ENCODE measurements at places on chromosomes 12 and 14.

DNA sequence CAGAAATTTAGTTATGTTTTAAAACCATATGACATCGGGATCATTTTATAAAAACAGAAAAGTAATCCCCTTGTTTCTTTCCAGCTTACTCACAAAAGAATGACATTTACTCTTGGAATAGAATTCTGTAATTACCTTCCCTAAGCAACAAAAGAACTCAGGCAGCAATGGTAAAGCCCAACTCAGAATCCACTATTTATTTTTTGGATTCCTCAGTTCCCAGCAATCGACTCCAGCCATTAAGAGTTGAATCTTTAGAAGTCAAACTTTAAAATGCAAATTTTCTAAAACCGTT, 65.9 kb downstream of the FOXN3 start:
- DNase-seq: no peak

DNA sequence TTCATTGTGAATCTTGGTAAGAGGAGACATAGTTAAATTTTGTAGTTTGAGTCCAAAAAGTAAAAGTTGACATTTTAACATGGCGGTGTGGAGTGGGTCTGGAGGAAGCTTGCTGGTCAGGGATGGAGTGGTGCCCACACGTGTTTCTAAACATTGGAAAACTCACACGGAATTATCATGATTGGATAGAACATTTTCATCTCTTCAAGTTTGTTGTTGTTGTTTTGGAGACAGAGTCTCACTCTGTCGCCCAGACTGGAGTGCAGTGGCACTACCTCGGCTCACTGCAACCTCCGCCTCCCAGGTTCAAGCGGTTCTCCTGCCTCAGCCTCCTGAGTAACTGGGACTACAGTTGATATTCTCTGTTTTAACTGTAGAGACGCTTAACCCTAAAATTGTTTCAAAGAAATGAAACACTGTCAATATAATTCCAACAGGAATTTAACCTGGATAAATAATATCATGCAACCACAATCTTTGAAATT, 502 bp upstream of the MBIP start:
- no peak for DNase-seq

DNA sequence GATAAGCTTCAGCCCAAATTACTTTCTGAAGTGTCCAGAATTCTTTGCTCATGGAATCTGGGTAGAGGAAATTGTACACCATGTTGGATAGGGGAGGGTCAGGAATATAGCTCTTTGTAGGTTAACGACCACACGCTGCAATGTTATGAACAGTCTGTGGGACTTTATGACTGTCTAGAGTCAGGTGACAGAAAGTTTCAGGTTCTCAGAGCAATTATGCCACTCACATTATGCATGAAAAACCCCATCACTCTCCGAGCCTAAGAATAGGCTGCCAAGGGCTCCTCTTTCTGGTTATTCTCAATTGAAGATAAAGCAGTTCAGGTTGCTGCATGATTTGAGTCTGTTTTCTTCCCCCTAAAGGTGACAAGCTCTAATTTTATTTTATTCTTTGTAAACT, 430.9 kb downstream of the ATP23 start:
- DNase-seq: no peak

DNA sequence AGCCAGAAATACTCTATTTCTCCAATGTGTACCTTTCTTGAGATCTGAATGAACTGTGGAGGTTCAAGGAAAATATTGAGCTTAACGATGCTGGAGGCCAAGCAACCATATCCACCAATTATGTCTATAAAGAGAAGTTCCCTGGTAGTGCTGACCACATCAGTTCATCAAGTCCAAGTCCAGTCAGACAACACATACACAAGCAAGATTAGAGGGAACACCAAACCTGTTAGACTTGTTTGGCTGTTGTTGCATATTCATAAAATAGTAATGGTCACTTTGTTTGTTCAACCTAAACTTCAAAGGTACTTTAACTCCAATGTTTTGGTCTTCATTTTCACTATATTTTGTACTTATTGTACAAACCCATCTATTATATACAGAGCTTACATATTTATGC, 81.6 kb downstream of the LMO3 start:
- no peak for DNase-seq

- DNase-seq: no peak
Measured at GRCh38 chr12:87152075-87152474, 877.1 kb downstream of the C12orf50 start.

DNA sequence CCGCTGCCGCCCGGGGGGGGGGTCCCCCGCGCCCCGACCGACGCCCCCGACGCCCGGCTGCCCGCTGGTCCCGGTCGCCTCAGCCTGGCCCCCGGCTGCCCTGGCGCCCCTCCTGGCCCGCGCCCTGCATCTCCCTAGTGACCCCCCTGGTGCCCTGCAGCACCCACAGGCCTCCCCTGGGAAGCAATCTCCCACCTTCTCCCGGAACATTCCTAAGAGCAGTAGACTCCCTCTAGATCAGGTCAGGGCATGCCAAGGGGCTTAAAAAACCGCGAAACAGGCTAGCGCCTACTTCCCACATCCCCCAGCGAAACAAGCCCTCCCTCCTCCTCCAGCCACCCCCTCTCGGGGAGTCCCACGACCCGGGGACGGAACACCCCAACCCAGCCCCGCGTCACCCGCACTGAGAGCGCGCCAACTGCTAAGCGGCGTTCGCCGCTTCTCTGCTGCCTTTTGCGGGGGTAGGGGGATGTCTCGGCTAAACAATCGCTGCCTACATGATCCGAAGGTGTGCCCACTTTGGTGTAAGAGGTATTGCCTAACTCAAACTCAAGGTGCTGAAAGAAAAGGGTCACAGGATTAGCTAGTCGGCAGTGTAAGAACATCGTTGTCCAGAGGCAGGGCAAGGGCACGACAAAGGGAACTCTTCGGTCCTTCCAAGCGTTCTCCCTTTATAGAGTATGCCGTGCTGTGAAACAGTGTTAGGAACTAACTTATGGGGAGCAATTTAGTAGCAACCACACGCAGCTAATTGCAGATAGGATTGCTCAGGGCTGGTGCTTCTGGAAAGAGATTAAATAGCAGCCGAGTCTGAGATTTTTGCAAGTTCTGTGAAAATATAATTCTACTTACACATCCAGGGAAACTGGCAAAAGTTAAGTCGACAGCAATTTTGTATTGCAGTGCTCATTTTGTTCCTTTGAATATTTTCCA, 619 bp upstream of the NTN4 start:
- no peak for DNase-seq

DNA sequence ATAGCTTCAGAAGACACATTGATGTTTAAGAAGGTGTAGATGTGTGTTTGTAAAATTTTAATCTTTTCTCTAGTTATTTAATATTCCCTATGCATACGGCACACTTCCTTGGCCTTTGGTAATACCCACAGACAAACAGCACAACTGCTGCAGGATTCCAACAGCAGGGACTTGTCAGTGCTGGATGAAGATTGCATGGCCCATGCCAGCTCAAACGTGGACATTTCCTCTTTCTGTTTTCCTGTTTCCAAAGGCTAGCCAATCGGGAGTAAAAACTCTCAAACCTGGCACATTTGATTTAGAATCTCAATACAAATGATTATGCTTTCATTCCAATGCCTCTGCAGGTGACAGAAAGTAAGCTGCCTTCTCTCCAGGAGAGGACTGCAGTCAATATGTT, 22.5 kb upstream of the PDE3A start:
- no peak for DNase-seq

- DNase-seq: no peak
Measured at GRCh38 chr12:19398376-19399363, 40.6 kb upstream of the AEBP2 start.

DNA sequence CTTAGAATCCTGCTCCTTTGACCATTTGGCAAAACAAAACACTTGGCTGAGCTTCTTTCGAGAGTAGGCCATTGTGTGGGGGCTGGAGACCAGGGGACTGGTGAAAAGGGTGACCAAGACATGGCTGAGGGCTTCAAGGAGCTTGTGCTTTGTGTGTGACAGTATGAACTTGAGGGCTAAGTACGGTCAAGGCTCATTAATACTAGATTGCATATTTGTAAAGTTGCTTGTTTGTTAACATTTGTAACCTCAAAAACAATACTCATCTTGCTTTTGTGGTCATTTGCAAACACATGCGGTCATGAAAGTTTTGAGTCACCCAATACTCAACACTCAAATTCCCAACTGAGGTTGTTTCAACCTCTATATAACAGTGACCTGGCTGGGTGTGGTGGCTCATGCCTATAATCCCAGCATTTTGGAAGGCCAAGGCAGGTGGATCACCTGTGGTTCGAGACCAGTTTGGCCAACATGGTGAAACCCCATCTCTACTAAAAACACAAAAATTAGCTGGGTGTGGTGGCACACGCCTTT, 42.5 kb downstream of the ZFYVE26 start:
- no peak for DNase-seq

DNA sequence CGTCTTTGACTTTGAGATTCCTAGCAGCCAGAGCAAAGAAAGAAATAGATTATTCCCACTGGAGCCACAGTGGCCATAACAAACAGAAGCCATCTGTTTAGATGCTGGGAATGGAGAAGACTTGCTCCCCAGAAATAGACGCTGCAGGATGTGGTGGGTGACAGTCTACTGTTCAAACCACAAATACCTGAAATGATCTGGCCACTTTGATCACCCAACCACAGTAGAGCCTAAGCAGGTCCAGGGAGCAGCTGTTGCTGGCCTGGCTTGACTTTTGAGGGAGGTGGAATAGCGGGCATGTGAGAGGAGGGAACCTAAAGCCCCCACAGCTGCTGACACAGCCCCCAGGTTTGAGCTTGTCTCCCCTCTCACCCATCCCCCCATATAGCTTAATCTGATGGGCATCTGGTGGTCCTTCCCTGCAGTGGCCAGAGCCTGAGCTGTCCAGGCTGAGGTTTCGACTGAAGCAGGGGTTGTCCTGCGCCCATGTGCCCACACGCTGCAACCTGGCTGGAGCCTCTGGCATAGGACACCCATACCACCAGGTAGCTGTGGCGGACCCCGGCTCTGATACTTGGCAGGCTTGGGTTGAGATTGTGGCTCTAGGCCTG, 38.7 kb downstream of the SH2B3 start:
- no peak for DNase-seq

DNA sequence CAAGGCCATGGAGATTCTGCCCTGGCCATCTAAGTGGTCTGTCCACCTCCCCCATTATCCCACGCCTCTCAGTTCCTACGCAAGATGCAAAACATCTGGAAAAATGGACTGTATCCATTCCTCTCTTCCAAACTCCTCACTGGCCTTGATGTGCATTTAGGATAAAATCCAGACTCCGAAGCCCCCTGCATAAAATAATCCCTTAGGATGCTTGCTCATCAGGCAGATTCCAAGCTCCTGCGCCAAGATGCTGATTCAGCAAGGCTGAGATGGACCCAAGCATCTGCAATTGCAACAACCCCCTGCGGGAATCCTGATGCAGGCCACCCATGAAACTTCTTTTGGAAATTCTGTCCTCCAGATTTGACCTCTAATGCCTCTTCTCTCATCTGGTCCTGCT, 81.6 kb downstream of the SPRING1 start:
- DNase-seq: no peak

GRCh38 chr14:88611878-88612277, 49.0 kb downstream of the ZC3H14 start:
- no peak for DNase-seq

- no peak for DNase-seq
Measured at GRCh38 chr14:50524731-50525515, 7.4 kb downstream of the MAP4K5 start.

- no peak for DNase-seq
Measured at GRCh38 chr12:213527-213932, 427 bp downstream of the SLC6A12 start.

GRCh38 chr14:51880835-51881580, 20.6 kb downstream of the GNG2 start:
- DNase-seq: no peak

- no peak for DNase-seq
Measured at GRCh38 chr12:55017416-55017925, 2.3 kb upstream of the NEUROD4 start.

GRCh38 chr12:93319523-93320050, 58.1 kb upstream of the NUDT4 start:
- DNase-seq: no peak

DNA sequence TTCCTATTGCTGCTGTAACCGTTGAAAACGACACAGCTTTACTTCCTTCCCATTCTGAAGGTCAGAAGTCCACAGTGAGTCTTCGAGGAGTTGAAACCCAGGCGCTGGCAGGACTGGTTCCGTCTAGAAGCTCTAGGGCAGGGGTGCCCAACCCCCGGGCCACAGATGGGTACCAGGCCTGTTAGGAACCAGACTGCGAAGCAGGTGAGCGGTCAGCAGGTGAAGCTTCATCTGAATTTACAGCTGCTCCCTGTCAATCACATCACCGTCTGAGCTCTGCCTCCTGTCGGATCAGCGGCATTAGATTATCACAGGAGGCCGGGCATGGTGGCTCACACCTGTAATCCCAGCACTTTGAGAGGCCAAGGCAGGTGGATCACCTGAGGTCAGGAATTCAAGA, 12.6 kb upstream of the SFSWAP start:
- DNase-seq: no peak

GRCh38 chr12:30757316-30757715, 2.6 kb upstream of the CAPRIN2 start:
- no peak for DNase-seq

GRCh38 chr14:95065411-95065810, 91.9 kb downstream of the DICER1 start:
- no peak for DNase-seq

DNA sequence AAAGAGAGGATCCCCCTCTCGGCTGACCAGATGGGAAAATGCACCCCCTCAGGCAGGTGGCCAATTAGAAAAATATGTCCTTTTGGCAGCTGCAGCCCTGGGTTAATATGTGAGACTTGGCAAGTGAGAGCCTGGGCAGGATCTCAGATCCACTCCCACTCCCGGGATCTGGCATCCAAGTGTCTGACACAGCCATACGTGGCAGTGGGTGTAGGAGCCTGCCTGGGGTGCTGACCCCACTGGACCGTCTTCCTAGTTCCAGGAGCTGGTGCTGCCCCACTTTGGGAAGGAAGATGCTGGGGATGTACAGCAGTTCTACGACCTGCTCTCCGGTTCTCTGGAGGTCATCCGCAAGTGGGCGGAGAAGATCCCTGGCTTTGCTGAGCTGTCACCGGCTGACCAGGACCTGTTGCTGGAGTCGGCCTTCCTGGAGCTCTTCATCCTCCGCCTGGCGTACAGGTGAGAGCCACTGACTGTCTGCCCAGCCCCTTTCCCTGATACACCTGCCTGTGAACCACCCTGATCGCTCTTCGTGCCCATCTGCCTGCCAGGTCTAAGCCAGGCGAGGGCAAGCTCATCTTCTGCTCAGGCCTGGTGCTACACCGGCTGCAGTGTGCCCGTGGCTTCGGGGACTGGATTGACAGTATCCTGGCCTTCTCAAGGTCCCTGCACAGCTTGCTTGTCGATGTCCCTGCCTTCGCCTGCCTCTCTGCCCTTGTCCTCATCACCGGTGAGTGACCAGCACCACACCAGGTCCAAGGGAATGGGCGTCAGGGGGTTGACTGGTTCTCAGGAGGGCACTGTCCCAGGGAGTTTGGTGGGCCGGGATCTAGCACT, 5.8 kb downstream of the NR4A1 start:
- no peak for DNase-seq

Measured in stimulated activated CD4-positive, alpha-beta T cell treated with anti-CD3 and anti-CD28 coated beads, Interleukin-12 subunit alpha, Interleukin-12 subunit beta, amount 100 ng/mL, for 48 hours (primary cell).